ENCODE measurements at places on chromosomes 16 and 17. TPM values are rescaled to one million over a fixed set of nuclear protein-coding genes. Genes with fewer than 3 reads are reported as not detected.

SOST gene
- not detected for total RNA-seq

TEX14 gene
- not detected for total RNA-seq

METRN gene
- total RNA-seq: 7.1 TPM

PRR35 gene
- not detected for total RNA-seq

CD300LF gene
- total RNA-seq: not detected

SLC6A4 gene
- not detected for total RNA-seq

FOXL1 gene
- total RNA-seq: 12.7 TPM

CDRT15 gene
- total RNA-seq: not detected

SPNS2 gene
- 57.8 TPM for total RNA-seq

ALDH3A2 gene
- 156 TPM for total RNA-seq

NETO2 gene
- 7.8 TPM for total RNA-seq

DDX5 gene
- 1,284 TPM for total RNA-seq

BAIAP3 gene
- 6.7 TPM for total RNA-seq

- DNase-seq: peak; percentile 45
Observed at GRCh38 chr17:65794572-65794971, 233.1 kb upstream of the AXIN2 start.

GRCh38 chr16:88725609-88726407, 19.5 kb downstream of the CTU2 start:
- DNase-seq: no peak

- DNase-seq: peak; percentile 64
Observed at GRCh38 chr16:88973007-88973410, 4.0 kb downstream of the CBFA2T3 start.

DNA sequence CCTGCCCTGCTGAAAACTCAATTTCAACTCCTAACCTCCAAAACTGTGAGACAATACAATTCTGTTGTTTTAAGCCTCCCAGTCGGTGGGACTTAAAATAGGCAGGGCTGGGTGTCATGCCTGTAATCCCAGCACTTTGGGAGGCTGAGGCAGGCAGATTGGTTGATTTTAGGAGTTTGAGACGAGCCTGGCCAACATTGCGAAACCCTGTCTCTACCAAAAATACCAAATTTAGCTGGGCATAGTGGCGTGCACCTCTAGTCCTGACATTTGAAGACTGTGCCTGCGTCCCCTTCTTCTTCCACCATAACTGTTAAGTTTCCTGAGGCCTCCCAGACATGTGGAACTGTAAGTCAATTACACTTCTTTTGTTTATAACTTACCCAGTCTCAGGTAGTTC, 36.0 kb upstream of the ATF7IP2 start:
- no peak for DNase-seq

DNA sequence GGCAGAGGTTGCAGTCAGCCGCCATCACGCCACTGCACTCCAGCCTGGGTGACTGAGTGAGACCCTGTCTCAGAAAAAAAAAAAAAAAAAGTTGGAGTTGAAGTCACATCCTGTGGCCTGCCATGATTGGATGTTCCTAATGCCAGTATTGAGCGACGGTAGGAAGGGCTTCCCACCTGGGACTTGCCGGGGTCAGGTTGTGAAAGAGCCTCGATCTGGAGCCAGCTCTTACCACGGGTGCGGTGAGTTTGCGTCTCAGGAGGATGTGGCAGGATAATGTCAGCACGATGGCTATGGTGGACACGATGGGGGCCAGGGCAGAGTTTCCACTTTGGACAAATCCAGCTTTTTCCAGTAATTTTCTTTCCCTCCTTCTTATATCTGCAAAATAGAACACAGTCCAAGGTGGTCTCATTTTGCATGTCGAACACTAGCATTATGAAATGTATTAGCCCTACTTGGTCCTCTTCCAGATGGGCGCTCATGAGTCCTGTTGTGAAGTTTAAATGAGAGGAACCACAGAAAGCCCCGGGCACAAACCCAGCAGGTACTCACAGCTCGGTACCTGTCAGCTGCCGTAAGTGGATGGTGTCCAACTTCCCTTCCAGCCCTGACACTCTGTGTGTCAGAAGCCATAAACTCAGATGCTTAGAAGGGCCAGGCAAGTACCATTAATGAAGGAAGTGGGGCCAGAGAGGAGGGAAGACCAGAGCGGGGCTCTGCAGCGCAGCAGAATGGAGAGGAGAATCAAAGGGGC, 22.2 kb downstream of the ABCC12 start:
- DNase-seq: no peak

DNA sequence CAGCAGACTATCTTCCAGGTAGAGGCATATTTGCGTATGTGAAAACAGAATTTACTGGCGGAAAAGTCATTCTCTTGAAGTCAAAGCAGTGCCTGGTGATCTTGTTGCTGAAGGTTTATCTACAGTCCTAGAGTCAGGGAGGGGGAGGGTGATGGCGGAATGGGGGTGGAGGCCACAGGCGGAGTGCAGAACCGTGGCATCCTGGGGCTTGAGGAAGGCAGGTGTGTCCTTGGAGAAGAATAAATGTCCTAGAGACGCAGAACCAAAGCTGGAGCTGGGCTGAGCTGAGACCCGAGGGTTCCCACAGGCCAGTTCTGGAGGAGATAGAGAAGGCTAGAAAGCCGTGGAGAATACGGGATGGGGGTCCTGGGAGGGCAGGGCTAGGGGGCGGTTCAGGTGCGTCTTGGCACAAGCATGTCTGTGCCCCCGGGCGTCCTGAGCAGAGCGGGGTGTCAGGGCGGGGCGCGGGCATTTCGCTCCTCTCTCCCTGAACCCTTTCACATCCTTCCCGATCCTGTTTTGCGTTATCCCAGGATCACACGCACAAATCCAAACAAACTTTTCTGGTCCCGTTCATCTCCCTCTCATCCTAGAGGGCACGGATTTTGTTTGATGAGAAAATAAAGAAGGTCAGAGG, 76.9 kb upstream of the CREBBP start:
- DNase-seq: no peak

GRCh38 chr17:61144617-61145564, 254.8 kb upstream of the TBX2 start:
- no peak for DNase-seq

DNA sequence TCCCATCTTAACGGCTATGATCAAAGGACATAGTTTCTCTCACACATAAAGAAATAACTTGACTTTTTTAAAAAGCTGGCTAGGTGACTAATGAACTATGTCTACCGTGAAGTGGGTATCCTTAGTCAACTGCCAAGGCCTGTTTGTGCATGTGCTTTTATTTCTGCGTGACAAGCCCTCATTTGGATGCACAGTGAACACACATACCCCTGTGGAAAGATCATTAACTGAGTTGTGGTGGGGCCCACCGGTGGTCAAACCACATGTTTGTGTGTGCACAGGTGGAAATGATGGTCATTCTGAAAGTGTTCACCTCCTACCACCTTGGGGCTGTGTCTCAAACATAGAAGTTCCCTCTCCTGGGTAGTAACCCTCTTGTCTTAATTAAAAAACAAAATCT, 256.1 kb upstream of the SALL1 start:
- DNase-seq: no peak

- DNase-seq: peak; percentile 49
Observed at GRCh38 chr16:86029131-86029741, 130.3 kb downstream of the IRF8 start.

- no peak for DNase-seq
Observed at GRCh38 chr17:41725134-41725533, 9.3 kb downstream of the HAP1 start.

- no peak for DNase-seq
Observed at GRCh38 chr16:11161974-11162373, 94.0 kb downstream of the SOCS1 start.

DNA sequence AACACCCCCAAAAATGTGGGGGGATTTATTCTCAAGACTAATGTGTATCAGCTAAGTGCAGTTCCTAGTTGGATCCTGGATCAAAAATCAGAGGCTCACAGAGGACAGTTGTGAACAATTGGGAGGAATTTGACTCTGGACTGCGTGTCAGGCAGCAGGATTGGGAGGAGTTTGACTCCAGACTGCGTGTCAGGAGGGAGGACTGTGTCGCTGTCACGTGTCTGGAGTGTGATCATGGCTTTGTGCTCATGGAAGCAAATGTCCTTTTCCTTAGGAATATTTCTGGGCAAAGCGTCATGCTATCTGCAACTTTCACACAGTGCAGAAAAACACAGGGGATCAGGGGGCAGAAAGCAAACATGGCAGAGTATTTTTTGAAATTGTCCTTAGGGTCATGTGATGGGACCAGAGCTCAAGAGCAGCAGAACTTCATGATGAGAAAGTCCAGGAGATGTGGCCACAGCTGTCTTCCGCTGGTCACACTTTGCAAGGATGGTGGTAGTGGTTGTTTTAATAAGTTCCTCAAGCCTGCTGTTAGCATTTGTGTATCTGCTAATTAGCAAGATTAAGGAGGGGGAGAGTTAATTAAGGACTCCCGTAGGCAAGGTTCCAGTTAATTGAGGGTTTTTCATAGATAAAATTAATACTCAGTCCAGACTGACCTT, 122.0 kb upstream of the CHMP6 start:
- no peak for DNase-seq

DNA sequence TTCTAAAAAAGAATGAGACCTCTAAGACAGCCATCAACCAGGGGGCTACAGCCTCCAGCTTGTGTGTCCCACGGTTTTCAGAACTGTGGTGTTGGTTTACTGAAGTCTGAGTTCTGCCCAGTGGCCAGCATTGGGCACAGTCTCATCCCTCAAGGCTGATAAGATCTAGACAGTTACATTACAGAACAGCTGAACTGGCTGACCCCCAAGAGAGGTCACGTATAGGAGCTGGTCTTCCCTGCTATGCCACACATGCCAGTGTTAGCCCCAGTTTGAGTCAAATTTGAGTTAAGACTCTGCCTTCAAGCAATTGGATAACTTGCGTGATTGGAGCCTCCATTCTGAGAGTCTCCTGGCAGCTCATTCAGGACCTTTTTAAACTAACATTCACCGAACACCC, 14.8 kb upstream of the NUP93 start:
- no peak for DNase-seq

- no peak for DNase-seq
Observed at GRCh38 chr16:81578636-81579413, 134.2 kb downstream of the CMIP start.

DNA sequence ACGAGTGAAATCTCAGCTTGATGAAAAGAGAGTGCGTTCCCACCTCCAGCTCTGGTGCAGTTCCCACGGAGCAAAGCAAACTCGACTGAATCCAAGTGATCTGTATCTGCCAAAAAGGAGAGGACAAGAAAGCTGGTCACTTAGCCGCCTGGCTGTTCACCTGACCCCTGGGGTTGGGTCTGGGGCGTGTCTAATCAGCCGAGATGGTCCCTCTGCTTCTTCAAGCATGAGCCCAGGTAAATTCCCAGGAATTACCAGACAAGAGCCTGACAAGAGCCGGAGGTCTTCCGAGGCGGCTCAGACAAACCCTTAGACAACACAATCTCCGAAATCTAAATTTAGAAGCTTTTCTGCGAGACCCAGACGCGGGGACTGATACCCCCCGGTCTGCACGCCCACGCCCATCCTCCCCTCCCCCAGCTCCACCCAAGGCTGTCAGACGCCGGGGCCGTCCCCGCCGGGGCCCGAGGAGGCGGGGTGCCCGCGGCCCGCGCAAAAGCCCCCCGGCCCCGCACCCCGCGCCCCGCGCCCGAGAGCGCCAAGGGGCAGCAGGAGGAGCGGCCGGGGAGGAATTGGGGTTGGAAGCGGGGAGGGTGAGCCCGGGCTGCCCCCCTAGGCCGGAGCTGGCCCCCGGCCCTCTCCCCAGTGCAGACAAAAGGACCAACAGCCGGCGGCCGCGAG, 674 bp downstream of the ZNF821 start:
- DNase-seq: no peak

GRCh38 chr17:74567397-74567796, at the start of gene CD300H:
Gene CD300H, minus strand, starts transcription at chr17:74567509.
- DNase-seq: no peak

DNA sequence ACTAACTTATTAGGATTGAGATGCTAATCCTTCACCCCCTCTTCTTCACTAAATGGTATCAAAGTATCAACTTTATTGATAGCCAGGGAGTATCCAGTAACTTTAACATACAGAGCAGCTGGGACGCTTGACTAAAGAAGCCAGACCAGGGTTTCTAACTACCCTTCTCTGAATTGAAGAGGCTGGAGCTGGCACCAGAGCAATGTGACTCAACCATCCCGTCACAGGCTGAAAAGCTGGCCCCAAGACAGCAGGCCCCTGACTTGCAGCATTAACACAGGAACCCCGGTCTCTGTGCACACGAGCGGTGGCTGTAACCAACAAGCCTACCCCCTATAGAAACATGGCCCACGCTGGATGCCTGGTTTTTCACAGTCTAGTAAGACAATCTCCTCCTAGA, 59.8 kb downstream of the ANKFN1 start:
- DNase-seq: no peak

DNA sequence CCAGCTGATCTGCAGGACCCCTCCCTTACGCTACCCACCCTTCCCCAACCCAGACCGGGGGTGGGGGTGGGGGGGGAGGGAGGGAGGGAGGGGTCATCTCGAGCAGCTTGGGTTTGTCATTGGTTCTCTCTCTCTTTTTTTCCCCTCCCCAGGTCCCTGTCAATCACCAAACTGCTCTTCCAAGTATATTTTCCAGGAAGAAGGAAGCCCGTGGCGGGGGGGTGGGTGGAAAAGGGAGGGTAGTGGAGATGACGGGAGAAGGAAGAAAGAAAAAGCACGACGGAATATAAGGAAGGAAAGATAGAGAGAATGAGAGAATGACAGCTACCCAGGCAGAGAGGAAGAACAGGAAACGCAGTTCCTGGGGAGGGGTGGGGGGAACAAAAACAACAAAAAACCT, 17.9 kb downstream of the SALL1 start:
- DNase-seq: no peak

- DNase-seq: peak; percentile 96
Observed at GRCh38 chr17:72120642-72121163, at the start of gene SOX9. Gene SOX9, plus strand, starts transcription at chr17:72121020. Its CDS starts 372 bp downstream, at chr17:72121392.

- peak; percentile 91 for DNase-seq
Observed at GRCh38 chr17:42518046-42518754, 17.8 kb upstream of the NAGLU start.

GRCh38 chr17:61064087-61064951, 335.3 kb upstream of the TBX2 start:
- no peak for DNase-seq

- no peak for DNase-seq
Observed at GRCh38 chr16:56137269-56137668, 54.0 kb upstream of the GNAO1 start.
